ENCODE measurements at places on chromosomes 1 and 21.
A peak's percentile ranks its signal among the peaks of the same experiment; 100 is the strongest.

DNA sequence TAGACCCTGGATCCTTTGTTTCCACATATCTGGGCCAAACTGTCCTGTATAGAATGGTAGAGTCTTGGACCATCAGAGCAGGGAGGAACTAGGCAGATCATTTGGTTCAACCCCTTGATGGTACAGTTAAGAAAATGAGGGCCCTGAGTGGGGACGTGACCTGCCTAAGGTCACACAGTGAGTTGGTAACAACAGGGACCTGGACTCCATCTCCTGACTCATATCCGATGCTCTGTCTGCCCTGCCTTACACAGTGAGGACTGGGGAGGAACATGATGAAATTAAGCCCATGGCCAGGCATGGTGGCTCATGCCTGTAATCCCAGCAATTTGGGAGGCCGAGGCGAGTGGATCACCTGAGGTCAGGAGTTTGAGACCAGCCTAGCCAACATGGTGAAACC is 440.2 kb downstream of the PTPRU start:
- DNase-seq, result no peak

DNA sequence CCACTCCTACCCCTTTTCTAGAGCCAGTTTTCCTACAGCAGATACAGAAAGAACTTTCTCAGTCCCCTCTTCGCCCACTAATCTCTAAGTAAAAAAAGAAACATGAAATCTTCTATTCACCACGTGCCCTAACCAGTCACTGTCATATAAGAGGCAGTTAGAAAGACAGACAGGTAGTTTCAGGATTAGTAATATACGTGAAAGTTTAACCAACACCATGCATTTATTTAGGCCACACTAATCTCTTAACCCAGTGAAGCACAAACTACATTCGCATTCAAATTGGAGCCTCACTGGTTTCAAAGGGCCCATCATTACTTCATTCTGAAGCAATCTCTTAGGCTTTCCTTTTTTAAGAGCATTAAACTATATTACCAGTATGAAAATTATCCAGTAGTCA is 10.1 kb downstream of the GPATCH2 start:
- DNase-seq, result no peak

DNA sequence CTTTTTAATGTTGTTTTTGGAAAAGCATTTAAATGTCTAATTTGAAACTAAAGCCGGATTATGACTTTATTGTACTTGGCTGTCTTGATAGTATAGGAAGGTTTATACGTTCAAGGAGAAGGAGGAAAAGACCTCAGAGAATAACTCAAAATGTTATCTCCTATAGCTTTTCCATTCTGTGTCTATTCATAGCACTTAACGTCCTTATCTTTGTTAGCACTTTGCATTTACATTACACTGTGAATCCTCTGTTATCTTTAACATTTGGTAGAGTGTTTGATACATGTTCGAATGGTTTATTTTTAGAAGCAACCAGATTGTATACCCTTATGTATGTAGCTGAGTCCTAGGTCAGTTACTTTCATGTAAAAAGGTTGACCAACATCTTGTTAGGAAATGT is 50.8 kb upstream of the PODN start:
- DNase-seq, result no peak

DNA sequence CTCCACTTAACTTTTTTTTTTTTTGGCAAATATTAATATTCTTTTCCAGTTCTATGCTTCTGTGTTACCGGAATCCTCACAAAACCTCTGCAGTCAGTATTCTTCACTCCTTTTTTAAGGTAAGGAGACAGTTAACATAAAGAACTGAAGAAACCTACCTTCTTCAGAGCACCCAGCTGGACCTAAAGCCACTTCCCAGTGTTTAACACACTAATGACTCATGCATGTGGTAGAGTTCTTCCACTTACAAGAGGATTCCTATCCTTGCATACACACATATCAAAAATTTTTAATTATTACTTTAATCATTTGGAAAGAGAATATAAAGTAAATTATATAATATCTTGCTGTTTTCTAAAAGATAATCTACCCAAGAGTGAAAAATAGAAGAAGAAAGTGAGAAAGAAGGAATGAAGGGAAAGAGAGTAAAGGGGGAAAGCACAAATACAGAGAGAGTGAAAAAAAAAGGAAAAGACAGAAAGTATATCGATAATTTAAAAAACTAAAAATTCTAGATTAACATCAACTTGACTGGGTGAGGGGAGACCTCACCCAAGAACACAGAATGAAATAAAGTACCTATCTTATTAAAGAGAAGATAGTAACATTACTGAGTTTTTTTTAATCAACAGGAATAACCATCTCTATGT is 54.9 kb downstream of the ENAH start:
- DNase-seq, result no peak

DNA sequence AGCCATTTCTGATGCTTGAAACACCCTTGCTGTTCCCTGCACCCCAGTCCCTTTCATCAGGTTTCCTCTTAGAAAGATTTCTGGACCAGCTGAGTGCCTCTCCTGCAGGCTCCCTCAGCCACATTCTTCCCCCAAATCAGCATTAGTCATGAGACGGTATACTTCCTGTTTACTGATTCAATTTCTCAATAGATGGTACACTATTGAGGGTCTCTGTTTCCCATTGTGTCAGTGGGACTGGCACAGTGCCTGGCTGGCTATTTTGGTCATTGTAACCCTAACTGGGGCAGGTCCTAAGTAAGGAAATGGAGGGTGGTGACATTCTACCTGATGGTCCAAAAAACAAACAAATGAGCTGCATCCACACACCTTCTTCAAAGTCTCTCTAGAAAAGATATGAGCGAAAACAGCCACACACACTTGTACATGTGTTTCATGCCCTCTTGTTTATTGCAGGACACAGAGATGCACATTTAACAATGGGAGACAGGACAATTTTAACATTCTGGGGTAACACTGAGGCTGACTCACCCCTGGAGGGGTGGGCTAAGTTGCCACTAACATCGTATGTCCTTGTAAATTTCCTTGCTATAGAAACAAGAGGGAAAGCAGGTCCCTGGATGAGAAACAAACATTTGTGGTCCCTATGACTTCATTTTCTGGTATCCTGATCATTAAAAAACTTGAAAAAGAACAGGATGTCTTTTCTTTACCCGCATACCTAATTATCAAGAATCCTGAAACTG is 77.5 kb downstream of the RRAGC start:
- DNase-seq, result peak; percentile 81

DNA sequence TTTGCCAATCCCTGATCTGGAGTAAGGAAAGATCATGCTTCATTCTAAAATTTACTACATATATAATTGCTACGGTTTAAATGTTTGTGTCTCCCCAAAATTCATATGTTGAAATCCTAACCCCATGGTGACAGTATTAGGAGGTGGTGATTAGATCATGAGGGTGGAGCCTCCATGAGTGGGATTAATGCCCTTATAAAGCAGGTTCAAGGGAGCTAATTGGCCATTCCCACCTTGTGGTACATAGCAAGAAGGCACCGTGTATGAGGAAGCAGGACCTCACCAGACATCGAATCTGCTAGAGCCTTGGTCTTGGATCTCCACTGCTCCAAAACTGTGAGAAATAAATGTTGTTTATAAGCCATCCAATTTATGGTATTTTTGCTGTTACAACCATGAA is 55.5 kb downstream of the GADD45A start:
- no peak for DNase-seq

GRCh38 chr1:77511440-77511840 is 171.0 kb downstream of the ZZZ3 start:
- DNase-seq, result peak; percentile 74

DNA sequence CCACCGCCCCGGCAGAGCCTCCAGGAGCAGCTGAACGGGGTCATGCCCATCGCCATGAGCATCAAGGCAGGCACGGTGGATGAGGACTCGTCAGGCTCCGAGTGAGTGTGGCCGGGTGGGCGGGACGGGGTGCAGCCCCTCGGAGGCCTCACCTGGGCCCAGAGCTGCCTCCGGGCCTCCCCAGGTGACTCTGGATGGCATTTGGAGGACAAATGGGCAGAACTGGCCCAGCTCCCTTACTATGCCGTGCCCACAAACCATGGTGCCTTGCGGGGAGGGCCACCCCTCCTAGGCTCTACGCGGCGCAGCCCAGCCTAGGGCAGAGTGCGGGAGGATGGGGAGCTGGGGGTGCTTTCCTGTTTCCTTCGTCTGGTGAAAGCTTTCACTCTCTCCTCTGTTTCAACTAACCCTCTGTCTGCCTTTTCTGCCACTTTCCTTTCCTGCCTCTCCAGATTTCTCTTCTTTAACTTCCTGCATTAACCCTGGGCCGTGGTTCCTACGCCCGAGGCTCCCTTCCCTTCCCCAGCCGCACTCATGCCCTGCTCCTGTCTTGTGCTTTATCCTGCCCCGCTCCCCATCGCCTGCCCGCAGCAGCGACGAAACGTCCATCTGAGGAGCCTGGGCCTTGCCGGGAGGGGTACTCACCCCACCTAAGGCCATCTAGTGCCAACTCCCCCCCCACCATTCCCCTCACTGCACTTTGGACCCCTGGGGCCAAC is 9.2 kb downstream of the PSRC1 start:
- peak; percentile 37 for DNase-seq

DNA sequence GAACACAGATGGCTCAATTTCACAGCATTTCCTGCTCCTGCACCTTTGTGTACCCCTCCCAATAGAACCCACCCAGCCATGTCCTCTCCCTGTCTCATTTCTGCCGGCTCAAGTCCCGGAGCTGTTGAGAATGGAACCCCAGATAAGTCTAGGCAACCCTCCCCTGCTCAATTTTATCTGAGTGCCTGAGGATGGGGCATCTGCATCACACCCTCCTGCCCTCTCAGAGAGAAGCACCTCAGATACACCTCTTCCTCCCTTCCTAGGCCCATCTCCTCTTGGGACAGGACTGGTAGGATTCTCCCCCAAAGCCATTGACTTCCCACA is 1.1 kb downstream of the KIF21B start:
- no peak for DNase-seq

DNA sequence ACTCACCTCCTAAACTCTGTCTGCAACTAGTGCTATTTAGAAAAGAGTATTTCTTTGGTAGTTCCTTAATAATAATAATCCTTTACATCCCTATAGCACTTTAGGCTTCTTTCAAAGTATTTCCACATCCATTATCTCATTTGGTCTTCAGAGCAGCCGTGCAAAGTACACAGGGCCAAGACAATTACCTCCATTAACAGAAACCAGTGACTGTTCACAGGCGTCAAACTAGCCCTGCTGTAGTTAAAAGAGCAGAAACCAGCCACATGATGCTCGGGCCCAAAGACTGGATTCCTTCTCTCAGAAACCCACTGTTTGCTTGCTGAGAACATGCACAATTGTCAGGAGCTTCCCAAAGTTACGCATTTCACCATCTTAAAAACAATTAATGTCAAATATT is 396.0 kb upstream of the DAB1 start:
- DNase-seq, result no peak

GRCh38 chr1:44620072-44620471 is 54.2 kb downstream of the TMEM53 start:
- no peak for DNase-seq

Data from SJSA1 (cell line).